ENCODE measurements at places on chromosomes 12 and 14.

DNA sequence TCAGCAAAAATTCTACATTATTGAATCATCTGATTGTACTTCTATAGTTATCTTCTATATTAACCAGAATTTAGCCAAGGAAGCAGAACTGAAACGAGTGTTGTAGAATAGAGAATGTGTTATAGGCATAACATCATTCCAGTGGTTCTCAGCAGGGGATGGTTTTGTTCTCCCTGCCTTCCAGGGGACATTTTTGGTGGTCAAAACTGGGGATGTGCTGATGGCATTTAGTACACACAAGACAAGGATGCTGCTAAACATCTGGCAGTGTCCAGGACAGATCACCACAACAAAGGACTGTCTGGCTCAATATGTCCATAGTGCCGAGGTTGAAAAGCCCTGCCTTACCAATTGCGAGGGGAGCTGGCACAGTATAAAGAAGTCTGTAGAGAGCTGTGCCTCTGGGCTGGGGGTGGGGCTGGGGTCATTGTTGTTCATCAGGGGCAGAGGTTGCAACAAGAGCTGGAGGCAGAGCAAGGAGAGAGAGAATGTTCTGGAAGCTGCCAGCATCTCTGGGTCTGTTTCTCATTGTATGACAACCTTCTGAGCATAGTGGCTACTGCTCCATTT lies 1472.8 kb downstream of the AACS start:
- DNase-seq = no peak

DNA sequence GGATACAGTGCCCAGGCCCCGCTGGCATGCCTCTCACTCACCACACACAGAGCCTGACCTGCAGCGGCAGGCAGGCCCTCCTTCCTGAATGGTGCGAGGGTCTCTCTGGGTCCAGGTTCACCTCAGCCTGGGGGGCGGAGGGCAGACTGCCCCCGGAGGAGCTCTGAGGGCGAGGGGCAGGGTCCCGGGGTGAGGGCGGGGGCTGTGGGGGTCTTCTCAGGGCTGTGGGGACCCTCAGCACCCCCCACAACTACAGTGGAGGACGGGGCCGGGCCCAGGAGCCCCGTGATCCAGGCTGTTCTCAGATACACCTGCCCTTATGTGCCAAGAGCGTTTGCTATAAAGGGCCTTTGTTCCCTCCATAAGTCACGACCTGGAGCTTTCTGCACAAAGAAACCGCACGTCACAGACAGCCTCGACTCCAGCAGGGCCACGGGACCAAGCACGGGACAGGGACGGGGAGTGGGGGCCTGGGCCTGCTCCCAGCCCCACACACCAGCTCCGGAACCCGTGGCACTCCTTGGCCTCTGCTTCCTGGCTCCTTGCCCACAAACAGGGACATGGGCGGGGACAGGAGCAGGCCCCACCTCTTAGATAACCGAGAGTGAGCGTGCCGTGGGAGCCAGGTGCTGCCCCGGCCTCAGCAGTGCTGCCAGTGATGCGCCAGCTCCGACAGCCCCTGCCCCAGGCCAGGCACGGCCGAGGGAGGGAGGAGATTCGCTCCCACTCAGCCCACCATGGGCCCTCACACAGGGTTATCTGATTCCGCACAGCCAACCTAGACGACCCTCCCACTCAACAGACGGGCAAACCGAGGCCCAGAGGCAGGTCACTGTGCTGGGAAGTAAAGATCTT lies 101.9 kb downstream of the RFLNA start:
- DNase-seq = no peak

DNA sequence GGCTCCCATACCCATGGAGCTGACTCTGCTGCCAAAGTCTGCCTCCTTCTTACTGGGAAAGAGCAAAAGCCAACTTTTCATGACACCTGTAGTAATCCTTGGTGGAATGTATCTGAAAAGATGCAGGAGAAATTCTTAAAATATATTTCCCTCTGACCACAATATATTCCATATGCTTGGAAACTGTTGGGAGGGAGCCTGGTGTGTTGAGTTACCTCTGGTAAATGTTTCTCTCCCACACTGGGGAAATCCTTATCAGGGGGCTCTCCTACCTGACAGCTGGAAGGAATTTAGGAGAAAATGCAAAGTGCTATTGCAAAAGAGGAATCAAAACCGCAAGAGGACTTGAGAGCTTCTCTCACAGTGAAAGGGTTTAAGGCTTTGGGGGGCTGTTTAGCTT lies 139.4 kb downstream of the TBX5 start:
- DNase-seq = no peak

DNA sequence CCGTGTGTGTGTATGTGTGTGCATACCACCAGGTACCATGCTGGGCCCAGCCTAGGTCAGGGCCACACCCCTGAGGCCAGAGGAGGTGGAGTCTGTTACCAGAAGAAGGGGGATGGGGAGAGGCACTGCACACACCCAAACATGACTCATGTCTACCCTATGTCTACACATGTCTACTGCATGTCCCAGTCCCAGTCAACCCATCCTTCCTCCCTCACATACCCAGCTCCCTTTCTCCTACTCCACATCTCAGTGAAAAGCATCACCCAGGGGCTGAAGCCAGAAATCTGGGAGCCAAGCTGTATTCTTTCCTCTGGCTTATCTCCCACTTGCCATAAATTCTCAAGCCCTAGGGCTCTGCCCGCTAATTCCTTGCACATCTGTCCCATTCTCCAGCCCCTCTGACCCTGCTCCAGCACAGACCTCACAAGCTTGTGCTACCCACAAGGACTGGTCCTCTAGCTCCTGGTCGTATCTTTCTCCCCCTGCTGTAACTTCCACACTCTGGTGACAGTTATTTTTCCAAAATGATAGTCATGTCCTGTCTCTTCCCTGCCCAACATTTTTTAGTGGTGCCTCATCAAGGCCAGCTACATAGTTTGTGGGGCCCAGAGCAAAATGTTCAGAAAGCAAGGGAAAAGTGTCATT lies 18.0 kb upstream of the APPL2 start:
- DNase-seq = no peak

DNA sequence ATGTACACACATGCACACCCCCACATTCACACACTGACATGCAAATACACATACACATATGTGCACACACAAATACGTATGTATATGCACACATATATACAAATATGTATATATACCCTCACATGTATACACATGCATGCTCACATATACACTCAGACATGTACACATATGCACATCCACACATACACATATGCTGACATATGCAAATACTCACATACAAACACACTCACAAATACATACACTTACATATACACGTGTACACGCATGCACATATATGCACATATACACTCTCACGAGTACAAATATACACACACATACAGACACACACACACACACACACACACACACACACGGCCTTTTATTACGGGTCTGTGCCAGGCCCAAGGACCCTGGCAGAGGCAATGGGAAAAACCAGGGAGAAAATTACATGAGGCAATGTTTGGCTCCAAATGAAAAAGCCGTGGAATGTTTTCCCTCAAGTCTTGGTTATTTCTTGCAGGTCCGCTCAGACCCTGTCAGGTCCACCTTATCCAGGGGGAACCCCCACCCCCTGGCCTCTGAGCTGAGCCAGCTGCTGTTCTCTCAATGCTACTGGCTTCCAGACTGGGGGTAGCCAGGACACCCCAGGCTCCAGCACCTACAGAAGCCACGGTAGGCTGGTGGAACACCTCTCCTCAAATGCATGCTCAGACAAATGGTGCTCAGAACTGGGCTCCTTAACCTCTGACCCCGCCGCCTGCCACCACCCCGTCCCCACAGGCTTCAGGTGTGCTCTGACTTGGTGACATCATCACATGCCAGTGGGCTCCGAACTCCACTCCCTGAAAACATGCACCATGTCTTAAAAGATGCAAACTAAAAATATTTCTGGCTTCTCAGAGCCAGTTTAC lies 54.7 kb downstream of the BCL11B start:
- DNase-seq = no peak

DNA sequence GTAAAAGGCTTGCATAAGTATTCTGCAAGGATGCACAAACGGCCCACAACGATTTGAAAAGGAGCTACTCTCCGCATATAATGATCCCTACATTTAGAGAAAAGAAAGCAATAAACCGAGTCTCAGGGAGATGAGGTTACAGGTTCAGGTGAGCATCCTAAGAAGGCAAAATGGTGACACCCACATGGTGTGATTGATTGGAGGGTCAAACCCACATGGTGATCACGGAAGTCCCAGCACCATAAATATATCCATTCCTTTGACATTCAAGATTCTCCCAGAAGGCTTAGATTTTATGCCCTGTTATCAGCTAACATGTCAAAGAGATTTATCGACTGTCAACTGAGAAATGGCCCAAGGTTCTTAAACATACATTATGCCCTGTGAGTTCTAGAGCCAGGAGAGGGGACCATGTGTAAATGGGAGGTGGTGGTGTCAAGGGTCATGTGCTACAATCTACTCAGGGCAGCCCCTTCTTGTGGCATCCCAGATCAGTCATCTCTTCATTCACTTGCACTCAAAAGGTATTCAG lies 282.2 kb downstream of the EMP1 start:
- DNase-seq = no peak
